Left hindlimb (tissue), 1 donor: ENCODE measurements at places on chromosomes 3 and 15.

- no peak for DNase-seq
These were observed 26.1 kb upstream of the BHLHE40 start for GRCh38 chr3:4953119-4953518.

DNA sequence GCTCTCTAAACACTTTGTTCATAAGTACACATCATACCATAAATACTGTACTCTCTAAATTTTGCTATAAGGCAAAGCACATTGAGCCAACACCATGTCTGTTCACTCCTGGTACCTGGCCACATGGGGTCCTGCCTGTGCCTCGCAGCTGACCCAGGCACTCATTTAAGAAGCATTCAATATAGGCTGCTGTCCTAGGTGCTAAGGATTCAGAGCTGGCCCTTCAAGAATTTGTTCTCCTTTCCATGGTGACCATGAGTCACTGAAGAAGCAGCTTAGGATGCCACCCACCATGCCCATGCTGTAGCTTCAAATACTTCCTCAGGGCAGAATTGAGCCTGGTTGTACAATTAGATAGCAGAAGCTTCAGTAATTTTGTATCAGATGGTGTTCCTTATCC is 119.2 kb upstream of the ZBED2 start:
- no peak for DNase-seq

DNA sequence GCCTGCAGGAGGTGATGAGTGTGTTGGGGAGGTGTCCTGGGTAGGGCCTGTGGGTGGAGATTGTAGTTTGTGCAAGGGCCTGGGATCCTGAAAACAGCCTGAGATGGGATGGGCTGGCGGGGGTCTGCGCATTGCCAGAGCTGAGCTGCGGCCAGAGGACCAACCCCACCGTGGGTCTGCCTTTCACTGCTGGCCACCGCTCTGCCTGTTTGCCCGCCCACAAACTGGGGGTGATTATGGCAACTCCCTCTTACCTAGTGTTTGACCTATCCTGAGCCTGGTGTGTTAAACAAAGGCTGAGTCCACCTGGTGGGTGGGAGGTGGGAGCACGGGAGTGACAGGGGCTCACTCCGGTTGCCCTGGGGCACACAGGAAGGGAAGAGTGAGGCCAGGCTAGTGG is 9.8 kb downstream of the ABTB1 start:
- peak; percentile 27 for DNase-seq

- no peak for DNase-seq
These were observed 1141.4 kb downstream of the TBL1XR1 start for GRCh38 chr3:176055836-176056235.

DNA sequence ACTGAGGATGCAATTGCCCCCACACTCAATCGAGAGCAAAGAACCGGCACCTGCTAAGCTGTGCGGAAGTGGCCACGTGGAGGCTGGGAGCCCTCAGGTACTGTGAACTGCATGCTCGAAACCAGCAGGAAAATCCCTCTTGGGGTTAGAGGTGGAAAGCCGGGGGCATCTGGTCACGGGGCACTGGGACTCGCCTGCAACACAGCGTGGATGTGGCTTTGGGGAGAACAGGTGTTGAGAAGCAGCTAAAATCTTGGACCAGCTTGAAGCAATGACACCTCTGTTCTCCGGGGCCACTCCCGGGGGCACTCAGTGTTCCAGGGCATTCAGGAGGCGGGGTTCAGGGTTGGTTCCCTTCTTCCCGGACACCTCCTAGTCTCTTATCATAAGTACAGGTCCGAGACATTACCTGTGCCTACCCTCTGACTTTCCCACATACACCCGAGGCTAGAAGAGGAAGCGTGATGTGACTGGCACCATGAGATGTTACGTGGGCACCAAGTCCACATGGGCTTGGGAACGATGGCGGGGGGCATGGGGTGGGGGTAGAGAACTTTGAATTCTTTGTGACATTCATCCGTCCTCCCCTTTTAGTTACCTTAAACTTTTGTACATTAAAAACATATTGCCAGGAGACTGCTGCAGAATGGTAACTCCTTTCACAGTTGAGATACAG is 172.0 kb downstream of the ADAMTS17 start:
- DNase-seq, result no peak

GRCh38 chr15:52121896-52122295 is 9.3 kb upstream of the BCL2L10 start:
- DNase-seq, result no peak

GRCh38 chr3:39189150-39189958 is 3.0 kb downstream of the XIRP1 start:
- no peak for DNase-seq

- DNase-seq, result peak; percentile 78
These were observed at the start of gene C2CD4A for GRCh38 chr15:62066663-62067447. Gene C2CD4A, plus strand, starts transcription at chr15:62066977. Its CDS starts 637 bp downstream, at chr15:62067614.

- DNase-seq, result no peak
These were observed 61.3 kb downstream of the CRYBG3 start for GRCh38 chr3:97882975-97883598.
